ENCODE measurements at places on chromosomes 4 and X.

DNA sequence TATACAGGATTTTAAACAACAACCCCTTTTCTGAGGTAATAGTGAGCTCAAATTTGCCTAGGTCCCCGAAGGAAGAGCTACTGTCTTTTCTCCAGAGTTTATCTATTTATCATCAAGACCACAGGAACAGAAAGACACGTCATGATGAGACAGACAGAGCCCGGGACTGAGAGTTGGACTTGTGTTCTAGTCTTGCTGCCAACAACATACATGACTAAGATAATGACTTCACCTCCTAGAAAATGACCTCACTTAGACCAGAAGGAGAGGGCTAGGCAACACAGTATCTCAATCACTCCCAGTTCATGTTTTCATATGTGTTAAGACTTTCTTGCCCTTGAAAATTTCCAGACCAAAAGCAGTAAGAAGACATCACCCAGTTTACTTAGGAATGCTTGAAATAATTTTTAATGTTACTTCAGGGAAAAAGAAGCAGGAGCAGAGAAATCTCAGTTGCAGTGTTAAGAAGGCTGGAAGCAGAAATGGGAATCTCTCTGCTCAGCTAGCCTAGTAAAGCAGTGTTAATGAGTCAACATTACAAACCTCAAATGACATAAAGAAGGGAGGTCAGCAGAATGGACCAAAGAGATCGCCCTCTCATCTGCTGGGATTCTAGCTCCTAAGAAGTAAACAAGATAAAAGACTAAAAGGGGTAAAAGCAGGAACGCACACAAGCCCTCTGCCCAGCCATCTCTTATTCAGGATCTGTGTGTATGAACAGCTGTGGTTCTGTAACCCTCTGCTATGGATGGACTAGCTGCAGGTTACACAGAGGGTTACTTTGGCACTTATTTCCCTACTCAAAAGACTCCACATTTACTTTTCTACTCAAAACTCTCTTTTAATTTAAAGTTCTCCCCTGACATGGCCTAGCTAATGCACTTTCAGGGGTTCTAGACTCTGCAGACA lies 24.8 kb downstream of the PDGFC start:
- no peak for DNase-seq

DNA sequence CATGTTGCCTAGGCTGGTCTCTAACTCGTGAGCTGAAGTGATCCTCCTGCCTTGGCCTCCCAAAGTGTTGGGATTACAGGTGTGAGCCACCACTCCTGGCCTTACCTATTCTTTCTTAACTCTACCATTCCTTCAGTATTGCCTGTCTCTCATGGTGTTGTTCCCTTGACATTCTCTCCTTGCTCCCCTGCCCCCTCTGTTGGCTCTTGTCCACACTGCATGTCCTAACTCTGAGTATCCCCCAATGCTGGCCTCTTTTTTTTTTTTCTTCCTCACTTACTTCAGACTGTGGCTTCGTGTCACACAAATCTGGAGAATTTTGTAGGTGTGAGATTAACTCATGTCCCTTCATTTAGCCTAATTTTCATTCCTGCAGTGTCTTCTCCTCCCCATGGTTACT lies 22.9 kb upstream of the FRMPD4 start:
- DNase-seq, result no peak

GRCh38 chr4:170698334-170698733 lies 608.6 kb upstream of the AADAT start:
- DNase-seq, result no peak

DNA sequence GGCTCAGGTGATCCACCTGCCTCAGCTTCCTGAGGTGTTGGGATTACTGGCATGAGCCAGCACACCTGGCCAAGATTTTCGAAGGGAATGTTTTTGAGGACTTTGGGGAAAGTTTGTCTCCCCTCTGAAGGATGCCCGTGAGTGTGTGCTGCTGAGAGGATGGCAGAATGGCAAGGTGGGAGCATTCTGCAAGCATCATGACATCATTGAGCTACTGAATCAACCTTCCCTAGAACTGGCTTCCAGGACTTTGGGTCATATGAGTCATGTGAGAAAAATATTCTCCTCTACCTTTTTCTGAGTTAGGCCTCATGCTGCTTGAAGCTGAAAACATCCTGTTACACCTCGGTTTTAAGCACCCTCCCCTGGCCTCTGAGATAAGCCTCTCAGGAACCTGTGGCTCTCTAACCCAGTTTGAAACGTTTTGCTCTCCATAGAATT lies 31.0 kb downstream of the TMEM131L start:
- DNase-seq, result no peak

DNA sequence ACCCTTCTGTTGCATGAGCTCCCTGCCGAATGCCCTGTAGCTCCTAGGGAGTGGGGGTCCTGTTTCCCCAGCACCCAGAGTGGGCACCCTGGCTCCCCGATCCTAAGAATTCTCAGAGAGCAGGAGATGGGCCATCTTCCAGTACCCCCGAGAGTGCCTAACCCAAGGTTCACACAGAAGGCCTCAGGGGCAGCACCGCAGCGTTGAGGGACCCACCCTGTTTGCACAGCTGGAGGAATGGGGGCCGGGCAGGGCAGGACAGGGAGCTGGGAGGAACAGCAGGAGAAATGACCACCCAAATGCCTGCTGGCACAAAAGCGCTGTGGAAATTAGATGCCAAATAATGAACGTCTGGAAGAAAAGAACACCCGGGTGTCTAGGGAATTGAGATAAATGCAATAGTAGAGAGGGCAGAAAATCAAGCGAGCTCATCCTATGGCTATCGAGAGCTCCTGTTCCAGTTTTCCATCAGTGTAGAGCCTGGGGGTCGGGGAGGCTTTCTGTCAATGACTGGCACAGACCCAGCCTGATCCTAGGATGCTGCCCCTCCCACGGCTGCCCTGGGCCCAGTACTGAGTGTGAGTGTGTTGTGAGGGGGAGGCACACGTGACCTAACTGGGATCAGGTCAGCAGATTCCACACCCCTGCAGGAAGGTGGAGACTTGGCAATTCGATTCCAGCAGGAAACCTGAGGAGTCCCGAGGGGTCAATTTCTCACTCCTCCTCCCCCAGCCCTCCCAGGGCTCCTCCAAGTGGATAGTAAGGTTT lies 25.7 kb downstream of the SEPTIN6 start:
- no peak for DNase-seq

DNA sequence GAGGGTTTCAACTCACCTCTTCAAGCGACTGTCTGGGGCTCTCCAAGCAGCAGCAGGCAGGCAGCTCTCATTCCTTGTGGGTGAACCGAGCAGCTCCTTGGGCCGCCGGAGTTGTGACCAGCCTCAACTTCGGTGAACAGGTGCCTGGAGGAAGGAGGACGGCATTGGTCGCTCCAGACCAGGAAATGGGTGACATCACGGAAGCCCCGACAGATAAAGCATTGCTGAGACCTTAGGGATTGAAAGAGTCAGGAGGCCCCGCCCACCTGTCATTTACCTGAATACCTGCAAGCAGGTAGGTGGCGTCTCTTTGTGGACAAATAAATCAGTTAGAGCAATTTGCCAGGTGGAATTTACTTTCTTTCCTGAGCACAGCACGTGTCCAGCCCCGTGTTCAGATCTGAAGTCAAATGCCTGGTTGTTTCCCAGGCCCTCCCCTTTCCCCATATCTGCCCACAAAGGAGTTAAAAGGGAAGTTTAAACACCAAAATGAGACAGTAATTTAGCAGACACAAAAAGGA lies at the start of gene LNX1:
LNX1 (minus strand) TSS at position 115 of the 521 bp plus-strand sequence. CDS start 17,484 bp downstream, outside the sequence.
- DNase-seq, result no peak

DNA sequence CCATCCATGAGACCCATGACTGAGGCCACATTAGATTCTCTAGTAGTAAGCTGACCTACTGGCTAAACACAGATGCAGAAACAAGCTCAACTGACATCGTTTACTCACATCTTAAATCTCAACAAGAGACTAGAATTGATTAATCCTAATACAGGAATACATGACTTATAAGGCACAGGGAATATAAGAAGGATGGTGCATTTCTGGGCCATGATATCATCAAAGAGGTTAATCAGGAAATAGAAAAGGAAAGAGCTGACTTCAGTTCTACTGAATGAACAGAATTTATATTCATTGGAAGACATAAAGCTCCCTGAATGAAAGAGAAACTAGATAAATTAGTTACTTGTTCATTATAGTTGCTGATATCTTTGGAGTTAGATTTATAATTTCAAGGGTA lies 1406.5 kb downstream of the STIM2 start:
- DNase-seq, result no peak

DNA sequence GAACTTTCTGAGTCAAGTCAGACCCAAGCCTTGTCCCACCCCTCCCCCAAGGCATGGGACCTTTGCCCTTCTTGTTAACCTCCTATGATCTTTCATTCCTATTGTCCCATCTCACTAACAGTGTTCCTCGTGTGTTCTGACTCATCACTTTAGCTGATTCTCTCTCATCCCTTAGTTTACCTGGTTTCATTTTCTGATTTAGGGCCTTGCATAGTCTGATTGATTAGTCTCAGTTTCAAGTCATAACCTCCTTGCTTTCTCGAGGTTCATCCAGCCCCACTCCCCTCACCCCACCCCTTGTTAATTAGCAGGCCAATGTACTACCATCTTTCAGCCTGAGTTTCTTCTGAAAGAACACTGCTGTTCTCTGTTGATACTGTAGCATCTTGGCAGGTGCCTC lies 517.4 kb downstream of the RPA4 start:
- DNase-seq, result no peak

DNA sequence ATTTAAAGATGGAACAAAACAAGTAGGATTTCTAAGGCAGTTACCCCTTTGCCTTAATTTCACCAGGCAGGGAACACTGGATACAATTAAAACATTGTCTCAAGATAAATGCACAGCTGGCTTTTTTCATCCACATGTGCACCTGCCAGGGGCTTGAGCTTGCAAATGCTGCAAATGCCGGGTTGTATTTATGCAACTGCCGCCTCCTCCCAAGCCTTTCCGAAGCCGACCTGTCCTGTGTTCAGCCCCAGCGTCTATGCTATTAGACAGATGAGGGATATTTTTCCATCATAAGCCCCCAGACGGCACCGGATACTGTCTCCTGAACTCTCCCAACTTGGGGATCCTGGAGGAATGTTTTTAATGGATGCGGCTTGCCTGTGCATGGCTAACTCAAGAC lies 251.6 kb downstream of the CRLF2 start:
- DNase-seq, result no peak

DNA sequence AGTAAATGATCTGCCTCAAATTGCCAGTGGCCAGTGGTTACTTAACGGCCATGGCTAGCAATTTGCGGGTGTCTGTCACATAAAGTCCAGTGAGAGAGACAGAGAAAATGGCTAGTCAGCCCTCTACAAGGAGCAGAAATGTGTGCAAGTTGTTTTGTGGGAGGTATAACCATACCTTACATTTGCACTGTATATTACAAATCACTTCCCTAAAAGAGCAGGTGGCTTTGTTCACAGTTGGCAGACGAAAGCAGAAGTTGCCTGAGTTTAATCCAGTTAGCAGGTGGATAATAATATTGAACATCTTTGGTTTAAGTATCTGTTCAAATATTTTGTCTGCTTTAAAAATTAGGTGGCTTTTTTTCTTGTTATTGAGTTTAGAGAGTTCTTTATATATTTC lies 15.6 kb downstream of the SRPX start:
- no peak for DNase-seq

GRCh38 chr4:81664079-81664478 lies 192.4 kb upstream of the RASGEF1B start:
- DNase-seq, result no peak
